G401 (cell line): ENCODE measurements at places on chromosomes 12 and 14.
A peak's percentile ranks its signal among the peaks of the same experiment; 100 is the strongest.

DNA sequence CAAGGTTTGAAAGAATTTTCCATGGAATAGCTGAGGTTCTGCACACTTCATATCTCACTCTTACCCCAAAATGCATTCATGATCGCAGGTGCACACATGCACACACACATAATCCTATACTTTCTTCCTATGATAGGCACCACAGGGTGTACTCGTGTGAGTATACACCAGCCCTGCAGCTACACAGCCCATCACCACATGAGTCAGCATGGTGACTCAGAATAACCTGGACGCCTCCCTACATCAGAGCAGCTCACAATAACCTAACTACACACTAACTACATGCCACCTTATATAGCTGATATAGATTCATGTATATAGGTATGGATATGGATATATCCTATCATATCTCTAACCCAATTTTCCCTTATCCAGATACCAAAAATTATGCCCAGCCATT lies 850.2 kb upstream of the TMEM132C start:
- no peak for DNase-seq

GRCh38 chr14:41482861-41483260 lies 123.8 kb upstream of the LRFN5 start:
- no peak for DNase-seq

GRCh38 chr12:64258576-64258975 lies 36.5 kb upstream of the KICS2 start:
- DNase-seq, result no peak

- peak; percentile 30 for DNase-seq
Observed at GRCh38 chr12:47075192-47076084, 4.0 kb upstream of the PCED1B start.

DNA sequence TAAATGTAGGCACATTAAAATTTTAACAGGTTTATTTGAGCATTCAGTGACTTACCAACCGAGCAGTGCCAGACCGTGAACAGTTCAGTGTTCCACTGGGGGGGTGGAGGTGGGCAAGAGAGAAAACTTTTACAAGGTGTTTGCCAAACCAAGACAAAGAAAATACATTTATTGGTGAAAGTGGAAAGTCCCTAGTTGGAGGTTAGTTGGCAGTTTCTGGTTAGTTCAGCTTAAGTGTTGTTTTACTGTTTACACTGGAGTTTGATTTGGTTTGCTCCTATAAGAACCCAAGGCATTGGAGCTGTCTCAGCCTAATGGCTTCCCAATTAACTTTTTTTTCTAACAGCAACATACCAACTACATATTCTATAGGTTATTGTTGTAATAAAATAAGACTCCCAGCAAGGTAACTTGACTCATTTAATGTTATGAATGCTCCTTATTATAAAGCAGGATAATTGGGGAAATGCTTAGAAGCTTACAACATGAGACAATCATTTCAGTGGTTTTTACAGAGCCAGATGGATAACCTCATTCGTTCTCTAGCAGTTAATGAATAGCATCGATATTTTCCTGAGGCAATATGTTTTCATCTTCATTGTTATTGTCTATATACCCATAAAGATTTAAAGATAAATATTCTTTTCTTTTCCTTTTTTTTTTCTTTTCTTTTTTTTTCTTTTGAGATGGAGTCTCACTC lies 115.8 kb downstream of the ETNK1 start:
- no peak for DNase-seq

DNA sequence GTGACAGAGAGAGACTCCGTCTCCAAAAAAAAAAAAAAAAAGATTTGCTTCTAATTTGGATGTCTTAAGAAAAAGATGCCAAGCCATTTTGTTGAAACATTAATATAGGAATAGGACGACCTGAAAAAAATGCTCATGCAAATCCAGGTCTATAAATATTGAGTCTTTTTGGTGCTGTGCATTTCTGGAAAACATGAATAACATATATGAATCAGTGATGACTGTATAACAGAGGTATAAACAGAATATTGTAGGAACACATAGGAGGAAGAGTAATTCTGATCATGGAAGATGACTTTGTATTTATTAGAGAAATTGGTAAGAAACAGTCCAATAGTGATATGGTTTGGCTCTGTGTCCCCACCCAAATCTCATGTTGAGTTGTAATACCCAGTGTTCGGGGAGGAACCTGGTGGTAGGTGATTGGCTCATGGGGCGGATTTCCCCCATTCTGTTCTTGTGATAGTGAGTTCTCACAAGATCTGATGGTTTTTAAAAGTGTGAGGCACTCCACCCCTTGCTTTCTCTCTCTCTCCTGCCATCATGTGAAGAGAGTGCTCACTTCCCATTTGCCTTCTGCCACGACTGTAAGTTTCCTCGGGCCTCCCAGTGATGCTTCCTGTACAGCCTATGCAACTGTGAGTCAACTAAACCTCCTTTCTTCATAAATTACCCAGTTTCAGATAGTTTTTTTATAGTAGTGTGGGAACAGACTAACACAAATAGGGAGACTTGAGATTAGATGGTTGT lies 3.0 kb upstream of the SRSF5 start:
- DNase-seq, result no peak

DNA sequence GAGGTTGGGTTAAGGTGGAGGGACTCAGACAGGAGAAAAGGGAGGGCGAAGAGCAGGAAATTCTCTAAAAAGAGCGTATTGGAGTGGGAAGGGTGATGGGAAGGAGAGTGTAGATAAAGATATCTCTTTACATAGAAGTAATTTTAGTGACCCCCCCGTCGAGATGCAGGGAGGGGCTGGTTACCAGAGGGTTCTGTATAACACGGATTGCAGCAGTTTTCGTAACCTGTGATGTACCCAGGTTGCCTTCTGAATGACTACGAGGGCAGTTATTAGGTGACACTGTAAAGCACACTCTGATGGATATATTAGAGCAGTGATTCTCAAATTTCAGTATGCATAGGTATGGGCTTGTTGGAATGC lies 443 bp downstream of the DNAL1 start:
- DNase-seq, result peak; percentile 14

- no peak for DNase-seq
Observed at GRCh38 chr12:124713436-124714082, 146.1 kb upstream of the NCOR2 start.

DNA sequence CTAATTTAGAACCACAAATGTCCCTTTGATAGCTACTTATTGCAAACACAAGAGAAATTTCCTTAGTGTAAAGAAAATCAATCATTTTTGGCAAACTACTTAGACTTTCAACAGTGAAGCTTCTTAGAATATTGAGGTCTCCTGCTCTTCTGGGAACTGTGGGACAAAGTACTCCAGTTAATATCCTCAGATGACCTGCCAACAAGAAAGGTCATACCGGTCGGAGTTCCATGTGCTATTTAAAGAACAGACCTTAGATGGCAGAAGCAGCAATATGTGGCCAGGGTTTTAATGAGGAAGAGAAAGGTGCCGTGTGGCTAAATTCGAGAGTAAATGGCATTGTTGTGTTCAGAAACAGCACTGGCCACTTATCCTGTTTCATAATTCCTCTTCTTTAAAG lies 114.7 kb upstream of the AMIGO2 start:
- DNase-seq, result peak; percentile 61

DNA sequence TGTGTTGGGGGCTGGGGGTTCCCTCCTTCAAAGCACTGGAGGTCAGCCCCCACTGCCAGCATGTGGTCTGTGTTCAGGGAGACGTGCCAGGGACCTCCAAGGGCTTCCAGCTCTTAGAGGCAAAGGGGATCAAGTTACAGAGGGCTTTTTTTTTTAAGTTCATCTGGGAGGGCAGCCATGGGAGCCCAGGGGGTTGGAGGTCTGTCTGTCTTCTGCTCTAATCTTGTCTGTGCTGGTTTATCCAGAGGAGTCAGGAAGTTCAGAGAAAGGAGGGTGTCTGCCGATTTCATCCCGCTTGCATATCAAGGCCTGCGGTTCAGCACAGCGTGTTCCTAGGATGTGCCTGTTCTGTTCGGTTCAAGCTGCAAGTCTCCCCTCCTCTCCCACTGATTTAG lies 72.2 kb downstream of the TMEM132C start:
- no peak for DNase-seq

- peak; percentile 4 for DNase-seq
Observed at GRCh38 chr14:79663453-79663852, 547.9 kb downstream of the DIO2 start.

GRCh38 chr12:106919910-106920544 lies 35.7 kb upstream of the TMEM263 start:
- DNase-seq, result peak; percentile 69

GRCh38 chr14:56487090-56487667 lies 92.4 kb upstream of the TMEM260 start:
- peak; percentile 25 for DNase-seq

DNA sequence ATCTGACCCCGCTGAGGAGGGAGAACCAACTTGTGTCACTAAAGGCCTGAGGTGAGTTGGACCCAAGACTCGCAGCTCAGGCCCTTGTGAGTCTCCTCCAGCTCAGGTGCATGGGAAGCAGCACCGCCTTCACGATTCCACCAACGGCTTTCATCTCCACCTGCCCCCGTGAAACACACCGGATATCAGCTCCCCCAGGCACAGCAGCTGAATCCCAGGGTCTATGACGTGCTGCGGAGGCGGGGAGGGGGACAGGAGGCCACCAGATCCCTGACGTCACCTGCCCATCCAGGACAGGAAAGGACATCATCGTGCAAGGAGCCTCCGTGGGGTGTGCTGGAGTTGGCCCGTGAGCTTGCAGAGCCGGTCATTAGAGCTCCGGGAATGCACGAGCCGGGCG lies 18.5 kb upstream of the SFSWAP start:
- no peak for DNase-seq

DNA sequence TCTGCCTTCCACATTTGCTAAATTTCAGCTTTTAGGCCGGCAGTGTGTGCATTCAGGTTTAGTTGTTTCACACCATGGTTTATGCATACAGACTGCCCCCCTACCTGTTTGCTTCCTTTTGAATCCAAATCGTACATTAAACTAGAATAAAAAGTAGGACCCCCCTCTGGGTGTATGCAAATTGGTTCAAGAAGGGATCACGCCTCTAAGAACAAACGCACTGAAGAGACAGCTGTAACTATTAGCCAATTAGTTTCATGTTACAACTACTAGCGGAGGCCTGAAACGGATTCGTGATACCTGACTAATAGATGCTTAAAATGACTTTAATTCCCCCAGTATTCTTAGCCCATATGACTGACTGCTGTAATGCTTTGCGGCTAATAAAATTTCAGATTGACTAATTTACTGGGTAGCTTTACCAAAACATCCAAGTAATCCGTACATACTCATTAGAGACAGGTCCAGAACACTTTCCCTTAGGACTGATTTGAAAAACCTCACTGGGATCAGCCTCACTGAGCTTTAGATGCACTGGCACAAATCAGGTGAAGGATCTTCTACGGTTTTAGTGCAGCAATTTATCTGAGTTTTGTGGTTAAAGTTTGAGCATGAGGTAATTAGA lies 411.8 kb downstream of the NPAS3 start:
- no peak for DNase-seq

DNA sequence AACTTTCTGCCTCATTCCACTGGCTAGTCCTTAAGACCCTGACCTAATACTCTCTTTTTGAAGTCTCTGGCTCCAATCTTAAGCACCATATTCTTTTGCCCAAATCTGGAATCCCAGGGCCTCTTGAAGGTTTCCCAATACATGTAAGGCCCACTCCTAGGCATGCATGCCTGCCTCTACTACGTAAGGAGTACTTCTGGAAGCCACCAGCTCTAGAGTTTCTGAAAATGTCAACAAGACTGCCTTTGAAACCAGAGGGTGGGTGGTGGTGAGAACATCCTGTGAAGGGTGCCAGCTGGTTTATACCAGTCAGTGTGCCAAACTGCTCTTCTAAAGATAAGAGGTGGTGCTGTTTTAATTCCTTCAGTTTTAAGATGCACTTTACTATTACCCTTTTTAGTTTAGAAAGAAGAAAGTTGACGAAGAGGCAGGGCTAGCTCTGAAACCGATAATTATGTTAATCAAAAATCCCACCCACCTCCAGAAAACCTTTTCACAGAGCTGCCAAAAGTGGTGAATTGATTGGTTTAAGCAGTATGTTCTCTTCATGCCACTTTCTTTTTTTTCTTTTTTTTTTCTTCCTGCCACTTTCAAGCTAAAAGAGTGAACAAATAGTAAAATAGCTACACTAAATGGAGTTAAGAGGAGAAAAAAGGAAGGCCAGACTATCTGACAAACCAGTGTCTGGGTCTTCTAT lies 8.7 kb upstream of the WDR89 start:
- no peak for DNase-seq

DNA sequence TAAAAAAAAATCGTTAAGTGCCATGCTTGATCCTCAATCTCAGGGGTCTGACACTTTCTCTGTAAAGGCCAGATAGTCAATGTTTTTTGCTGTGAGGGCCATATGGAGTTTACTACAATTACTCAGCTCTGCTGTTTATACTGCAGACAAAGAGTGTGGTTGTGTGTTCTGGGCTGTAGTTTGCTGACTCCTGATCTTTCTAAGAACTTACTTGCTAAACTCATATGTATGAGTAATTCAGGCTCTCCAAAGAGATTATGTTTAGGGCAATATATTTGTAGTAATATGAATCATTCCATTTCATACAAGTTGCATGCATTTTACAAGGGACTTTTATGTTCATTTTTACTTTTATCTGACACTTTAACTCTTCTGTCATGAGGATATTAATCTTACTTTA lies 188.2 kb downstream of the TMTC2 start:
- DNase-seq, result no peak

DNA sequence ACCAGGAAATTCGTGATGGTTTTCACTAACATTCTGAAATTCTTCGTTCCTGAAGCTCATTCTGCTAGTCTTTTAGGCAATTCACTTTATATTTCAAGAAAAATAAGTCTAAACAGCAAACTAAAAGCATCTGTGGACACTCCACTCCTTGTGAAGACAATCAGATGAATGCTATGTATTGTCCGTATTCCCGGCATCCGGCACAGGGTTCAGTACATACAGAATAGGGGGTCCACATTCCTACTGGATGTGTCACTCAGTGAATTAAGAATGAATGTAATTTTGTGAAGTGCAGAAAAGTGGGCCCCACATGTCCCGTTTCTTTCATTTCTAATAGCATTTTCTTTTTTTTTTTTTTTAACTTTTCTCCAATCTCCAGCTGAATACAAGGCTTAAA lies 241.3 kb downstream of the GRIN2B start:
- DNase-seq, result no peak

DNA sequence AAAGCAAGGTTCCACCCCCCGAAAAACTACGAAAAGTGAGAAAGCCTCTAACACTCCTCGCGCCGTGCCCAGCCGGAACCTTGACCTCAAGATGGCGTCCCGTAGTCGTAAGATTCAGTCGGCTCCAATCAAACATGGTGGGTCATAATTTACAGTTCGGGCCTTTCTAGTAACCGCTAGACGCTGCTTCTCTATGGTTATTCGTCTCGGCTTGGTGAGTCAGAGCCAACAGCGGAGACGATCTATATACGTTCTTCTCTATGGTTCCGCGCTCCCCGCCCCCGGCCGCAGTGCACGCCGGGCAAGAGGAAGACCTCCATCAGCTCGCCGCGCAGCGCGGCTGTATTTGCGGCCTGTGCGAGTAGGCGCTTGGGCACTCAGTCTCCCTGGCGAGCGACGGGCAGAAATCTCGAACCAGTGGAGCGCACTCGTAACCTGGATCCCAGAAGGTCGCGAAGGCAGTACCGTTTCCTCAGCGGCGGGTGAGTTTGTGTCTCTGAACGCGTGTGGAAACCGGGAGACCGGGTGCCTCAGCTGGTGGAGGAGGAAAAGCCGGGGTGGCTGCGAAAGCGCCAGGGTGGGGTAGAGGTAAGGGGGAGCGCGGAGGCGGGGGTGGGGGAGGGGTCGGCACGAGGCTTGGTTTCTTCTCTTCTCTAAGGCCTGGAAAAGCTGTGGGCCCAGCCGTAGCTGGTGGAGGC lies at the start of gene RBM25:
RBM25 (plus strand) TSS at position 311 of the 698 bp plus-strand sequence. CDS start 13,108 bp downstream, outside the sequence.
- peak; percentile 99 for DNase-seq
